ENCODE measurements at places on chromosomes 7 and 10. TPM values are rescaled to one million over a fixed set of nuclear protein-coding genes. Genes with fewer than 3 reads are reported as not detected.

- DNase-seq, result no peak
Measured at GRCh38 chr10:71747039-71747531, 26.2 kb downstream of the VSIR start.

- no peak for DNase-seq
Measured at GRCh38 chr10:1874533-1874932, 137.2 kb upstream of the ADARB2 start.

The INTS1 gene
- total RNA-seq, result 15.5 TPM

The CLRN3 gene
- total RNA-seq, result 49.0 TPM

The PRTFDC1 gene
- total RNA-seq, result 14.8 TPM

- no peak for DNase-seq
Measured at GRCh38 chr10:98110356-98110755, 24.1 kb upstream of the R3HCC1L start.

- peak; percentile 99 for DNase-seq
Measured at GRCh38 chr10:84328418-84329195, at the start of gene CCSER2. Gene CCSER2 (plus strand): TSS chr10:84328589. CDS start chr10:84371053, 42,464 bp downstream.

The ODAD2 gene
- total RNA-seq, result 0.52 TPM

- no peak for DNase-seq
Measured at GRCh38 chr10:4062751-4063150, 277.7 kb upstream of the KLF6 start.

- DNase-seq, result no peak
Measured at GRCh38 chr7:158533386-158534133, 54.1 kb downstream of the PTPRN2 start.

GRCh38 chr10:119403921-119404320 is 138.6 kb downstream of the RGS10 start:
- no peak for DNase-seq

DNA sequence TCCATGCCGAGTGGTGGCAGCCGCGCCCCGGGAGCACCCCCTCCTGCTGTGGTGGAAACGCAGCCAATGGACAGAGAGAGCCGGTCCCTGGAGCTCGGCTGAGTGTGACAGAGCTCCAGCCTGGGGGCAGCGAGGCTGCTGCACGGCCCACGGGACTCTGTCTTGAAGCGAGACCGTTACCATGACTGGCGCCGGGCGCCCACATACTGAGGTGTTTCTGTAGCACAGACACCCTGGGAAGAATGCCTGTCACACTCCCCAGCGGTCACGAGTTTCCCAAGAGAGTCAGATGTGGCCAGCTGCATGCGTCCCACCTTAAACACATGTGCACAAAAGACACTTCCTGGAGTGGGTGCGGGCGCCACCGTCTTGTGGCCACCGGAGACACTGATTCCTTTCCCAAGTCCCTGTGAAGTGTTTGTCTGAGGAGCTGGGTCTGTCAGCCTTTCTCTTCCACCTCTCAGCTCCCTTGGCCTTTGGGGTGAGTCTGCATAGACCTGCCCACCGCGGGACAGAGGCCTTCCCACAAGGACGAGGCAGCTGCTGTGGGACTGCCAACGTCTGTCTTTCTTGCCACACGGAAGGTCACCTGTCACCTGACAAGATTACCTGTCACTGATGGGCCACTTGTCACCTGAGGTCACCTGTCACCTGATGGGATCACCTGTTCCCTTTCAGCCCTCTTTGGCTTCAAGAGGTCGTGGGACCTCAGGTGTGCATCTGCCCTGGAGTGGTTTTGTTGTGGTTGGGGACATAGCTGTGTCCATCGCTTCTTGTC is 94.6 kb downstream of the DNAJB6 start:
- no peak for DNase-seq

DNA sequence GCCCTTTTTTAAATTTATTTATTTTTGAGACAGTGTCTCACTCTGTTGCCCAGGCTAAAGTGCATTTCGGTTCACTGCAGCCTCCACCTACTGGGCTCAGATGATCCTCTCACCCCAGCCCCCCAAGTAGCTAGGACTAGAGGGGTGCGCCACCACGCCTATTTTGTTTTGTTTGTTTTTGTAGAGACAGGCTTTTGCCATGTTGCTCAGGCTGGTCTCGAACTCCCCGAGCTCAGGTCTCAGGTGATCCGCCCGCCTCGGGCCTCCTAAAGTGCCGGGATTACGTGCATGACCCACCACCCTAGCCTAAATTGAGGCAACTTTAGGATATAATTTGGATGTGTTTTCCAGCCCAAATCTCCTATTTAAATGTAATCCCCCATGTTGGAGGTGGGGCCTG is 805 bp downstream of the ZNF736 start:
- no peak for DNase-seq

- no peak for DNase-seq
Measured at GRCh38 chr7:81672872-81673271, 97.0 kb downstream of the HGF start.

The FGFR2 gene
- 90.4 TPM for total RNA-seq

DNA sequence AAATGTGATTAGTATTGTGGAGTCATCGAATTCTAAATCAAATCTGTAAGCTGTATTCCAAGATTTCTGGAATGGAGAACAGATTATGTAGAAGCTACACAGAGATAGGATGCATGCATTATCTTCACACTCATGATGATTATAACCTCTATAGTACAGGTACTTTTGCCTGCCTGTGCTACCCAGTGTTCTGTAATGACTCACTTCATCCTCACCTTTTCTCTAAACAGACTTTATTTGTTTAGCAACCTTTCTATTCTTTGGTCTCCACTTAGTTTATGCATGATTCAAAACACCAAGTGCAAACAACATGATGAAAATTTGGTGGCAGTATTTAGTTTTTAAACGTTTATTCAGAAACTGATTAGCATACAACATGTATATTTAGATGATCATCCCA is 68.4 kb upstream of the PRPS1L1 start:
- no peak for DNase-seq

DNA sequence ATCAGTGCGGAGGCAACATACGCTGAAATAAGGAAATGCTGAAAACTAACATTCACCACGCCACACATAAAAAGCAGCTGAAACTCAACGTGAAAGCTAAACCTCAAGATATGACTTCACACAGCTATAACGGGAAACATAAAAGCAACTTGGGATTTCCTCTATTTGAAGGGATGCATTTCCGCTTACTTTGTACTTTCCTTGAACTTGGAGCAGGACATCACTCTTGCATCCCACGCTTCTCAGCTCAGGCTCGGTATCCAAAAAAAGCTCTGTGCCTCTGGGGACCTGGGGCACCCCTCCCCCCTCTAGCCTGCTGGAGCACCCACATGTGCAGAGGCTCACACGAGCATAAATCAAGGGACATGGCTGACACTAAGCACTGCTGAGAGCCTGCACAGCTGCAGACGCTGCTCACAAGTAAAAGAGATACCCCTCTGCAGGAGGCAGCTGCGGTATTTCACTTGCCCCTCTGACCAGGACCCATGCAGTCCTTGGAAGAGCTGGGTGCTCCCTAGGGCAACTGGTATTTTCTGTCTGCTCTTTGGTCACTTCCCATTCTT is 34.2 kb downstream of the PARD3 start:
- DNase-seq, result peak; percentile 19

GRCh38 chr10:122435212-122435827 is 19.1 kb upstream of the ARMS2 start:
- DNase-seq, result peak; percentile 66

DNA sequence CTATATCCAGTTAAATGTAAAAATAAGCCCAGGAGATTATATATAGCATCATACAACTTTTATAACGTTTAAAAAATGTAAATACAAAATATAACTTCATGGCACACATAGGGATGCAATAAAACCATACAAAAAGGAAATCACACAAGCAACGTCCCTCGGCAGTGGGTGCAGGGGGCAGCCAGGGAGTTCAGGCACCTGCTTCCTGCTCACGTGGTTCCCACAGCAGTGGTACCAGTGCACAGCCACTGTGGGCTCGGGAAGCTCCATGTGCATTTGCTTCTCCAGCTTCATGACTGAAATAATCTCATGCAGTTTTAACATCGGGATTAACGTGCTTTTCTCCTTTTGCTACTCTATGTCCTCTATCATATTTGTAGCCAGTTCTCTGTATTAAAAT is 255.5 kb upstream of the CXCL12 start:
- DNase-seq, result no peak
